ENCODE measurements at places on chromosomes 11 and 22.

- no peak overlapping the region for H3K4me3 ChIP-seq
- H3K27me3 ChIP-seq: no peaks in the 10 kb centered on the region
- H3K36me3 ChIP-seq: peaks cover 39% of the 10 kb centered on the region
- peaks cover 9% of the 10 kb centered on the region for H3K4me1 ChIP-seq
- peak overlapping the region; percentile 4 for H3K27ac ChIP-seq
Observed at GRCh38 chr11:114315749-114316368, 19.7 kb downstream of the NNMT start.

- H3K36me3 ChIP-seq: no peaks in the 10 kb centered on the region
- H3K27me3 ChIP-seq: no peaks in the 10 kb centered on the region
- H3K4me3 ChIP-seq: no peak overlapping the region
- peaks cover 4% of the 10 kb centered on the region for H3K4me1 ChIP-seq
- no peak overlapping the region for H3K27ac ChIP-seq
- no peak for DNase-seq
Observed at GRCh38 chr11:10317151-10317755, 12.4 kb downstream of the ADM start.

GRCh38 chr11:46309814-46310259, 32.4 kb downstream of the CREB3L1 start:
- no peaks in the 10 kb centered on the region for H3K27me3 ChIP-seq
- H3K4me3 ChIP-seq: no peak overlapping the region
- H3K36me3 ChIP-seq: peaks cover 77% of the 10 kb centered on the region

DNA sequence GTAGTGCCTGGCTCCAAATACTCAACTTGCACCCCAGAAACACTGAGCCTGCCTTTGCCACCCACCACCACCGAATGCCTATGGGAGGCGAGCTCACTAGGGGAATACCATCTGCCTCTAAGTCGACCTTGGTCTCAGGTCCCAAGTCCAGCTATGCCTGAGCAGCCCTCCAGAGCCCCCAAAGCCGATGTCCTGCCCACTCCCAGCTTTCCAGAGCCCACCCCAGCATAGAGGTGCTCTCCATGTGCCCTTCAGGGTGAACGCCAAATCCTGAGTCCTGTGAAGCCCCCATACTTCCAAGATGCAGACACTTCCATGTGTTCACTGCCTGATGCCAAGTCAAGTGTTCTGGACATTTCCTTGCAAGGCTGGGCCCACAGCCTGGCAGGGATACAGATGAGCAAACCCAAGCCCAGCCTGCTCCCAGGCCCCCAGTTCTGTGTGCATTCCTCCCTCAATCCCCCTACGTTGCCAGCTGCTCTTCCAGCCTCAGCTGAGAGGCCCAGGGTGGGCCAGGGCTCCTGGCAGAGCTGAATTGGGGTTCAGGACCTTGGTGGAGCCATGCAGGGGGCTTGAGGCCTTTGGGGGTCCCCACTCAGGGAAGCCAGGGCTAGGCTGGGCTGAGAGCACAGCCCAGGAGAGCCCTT, 2.6 kb upstream of the KMT5B start:
- H3K4me1 ChIP-seq: peaks cover 17% of the 10 kb centered on the region
- H3K4me3 ChIP-seq: no peak overlapping the region
- H3K36me3 ChIP-seq: no peaks in the 10 kb centered on the region
- H3K27ac ChIP-seq: no peak overlapping the region
- no peak for DNase-seq
